ENCODE measurements at places on chromosomes 11 and 22.

DNA sequence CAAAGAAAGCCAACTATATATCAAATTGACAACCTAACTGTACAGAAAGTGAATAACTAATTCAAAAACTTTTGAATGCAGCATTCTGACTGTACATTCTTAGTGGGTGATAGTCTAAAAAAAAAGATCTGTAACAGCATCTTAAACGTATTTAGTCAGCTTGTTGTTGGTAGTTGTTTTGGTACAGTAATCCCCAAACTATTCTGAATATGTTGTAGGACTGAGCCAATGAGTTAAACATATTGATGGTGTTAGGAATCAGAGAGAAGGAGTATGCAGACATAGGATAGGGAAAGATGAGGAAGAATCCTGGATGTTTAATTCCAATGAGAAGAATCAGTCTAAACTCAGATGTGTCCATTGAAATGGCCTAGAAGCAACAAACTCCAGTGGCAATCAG lies 41.9 kb upstream of the KIRREL3 start:
- no peak for DNase-seq

- DNase-seq, result no peak
Measured at GRCh38 chr22:27133681-27134314, 476.4 kb downstream of the MIAT start.

GRCh38 chr11:7538031-7538430 lies 24.2 kb downstream of the PPFIBP2 start:
- DNase-seq, result no peak

GRCh38 chr11:115084231-115084630 lies 405.9 kb downstream of the NXPE2 start:
- DNase-seq, result no peak

GRCh38 chr11:118841469-118842242 lies 42.0 kb upstream of the CXCR5 start:
- DNase-seq, result no peak

DNA sequence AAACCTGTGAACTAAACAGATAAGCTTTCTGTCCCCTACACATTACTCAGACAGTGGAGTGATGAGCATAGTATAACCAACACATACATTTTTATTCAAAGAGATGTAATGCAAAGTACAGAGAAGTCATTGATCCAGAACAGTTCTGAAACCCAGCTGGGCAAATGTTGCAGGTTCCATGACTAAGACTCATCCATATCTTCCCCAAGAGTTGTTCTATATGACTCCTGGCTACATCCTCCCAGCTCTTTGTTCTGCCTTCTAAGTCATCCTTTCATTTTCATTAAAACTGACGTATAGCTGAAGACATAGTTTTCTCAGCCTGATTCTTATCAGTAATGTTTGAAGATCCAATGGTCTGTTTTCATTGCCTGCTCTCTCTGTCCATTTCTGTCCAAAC lies 47.3 kb downstream of the PLAAT5 start:
- no peak for DNase-seq

DNA sequence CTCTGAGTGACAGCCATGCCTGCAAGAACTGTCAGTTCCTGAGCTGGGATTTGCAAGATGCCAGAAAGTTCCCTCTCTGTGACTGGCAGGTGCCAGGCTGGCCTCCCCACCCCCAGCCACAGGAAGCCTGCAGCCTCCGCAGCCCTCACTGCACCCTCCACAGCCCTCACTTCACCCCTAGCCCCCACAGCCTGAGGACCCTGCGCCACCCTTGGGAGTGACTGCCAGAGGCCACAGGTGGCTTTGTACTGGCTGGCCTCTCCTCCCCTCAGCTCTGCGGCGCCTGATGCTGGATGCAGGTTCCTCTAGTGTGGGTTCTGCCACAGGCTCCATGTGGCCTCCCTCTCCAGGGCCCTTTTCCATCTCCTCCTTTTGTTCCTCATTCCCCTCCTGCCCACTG lies 28.7 kb downstream of the MPPED1 start:
- no peak for DNase-seq

DNA sequence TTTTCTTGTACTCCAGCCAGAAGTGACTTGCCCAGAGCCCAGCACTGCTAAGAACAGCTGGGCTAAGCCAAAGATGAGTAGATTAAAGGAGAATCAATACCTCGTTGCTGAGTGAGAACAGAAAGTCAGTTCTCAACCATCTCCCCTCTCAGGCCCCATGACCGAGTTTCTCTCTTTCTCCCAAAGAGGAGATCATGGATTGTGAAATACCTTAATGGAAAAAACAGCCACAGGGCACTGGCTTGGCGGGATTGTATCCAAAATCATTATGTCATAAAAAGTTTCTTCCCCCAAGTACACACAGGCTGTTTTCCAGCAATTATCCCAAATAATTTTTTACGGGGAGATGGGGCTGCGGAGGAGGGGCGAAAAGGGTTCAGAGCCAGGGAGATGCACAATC lies 111.8 kb upstream of the TMEM45B start:
- no peak for DNase-seq

DNA sequence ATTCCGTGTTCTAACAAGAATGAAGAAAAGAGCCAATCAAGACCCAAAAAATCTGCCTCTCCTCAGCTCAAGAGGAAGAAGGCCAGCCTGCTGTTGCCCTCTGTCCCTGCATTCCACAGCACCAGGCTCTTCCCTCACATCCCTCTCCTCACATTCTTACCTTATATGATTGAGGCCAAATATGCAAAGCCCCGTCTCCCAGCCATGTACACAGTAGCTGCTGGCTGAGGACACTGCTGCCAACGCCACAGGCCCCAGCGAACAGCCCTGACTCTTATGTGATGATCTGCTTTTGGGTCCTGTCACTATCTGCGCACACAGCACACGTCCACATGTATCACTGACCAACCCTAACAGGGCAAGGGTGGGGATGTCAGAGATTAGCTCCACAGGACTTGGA lies 60.2 kb downstream of the MICAL3 start:
- no peak for DNase-seq

DNA sequence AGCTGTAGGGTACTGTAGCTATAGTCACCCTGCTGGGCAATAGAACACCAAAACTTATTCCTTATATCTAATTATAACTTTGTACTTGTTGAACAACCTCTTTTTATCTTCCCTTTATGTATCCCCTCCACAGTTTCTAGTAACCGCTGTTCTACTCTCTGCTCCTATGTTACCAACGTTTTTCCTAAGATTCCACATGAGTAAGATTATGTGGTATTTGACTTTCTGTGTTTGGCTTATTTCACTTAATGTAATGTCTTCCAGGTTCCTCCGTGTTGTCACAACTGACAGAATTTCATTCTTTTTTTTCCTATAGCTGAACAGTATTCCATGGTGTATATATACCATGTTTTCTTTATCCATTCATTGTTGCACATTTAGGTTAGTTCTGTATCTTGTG lies 258.4 kb downstream of the DYNC2H1 start:
- DNase-seq, result no peak

DNA sequence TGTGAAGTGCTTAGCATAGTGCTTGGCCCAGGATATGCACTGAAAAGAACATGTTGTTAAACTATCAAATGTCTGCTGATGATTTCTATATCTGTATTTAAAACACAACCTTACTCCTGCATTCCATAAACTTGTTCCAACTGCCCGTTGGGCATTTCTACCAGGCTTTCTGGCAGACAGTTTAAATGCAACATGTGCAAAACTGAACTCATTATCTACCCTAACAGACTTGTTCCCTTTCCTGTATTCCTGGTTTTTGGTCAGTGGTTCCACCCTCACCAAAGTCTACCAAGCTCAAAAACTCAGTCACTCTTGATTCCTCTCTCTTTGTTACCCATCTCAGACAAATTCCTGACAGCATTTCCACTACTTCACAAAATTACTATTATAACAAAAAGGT lies 6.5 kb upstream of the RAB38 start:
- DNase-seq, result no peak

DNA sequence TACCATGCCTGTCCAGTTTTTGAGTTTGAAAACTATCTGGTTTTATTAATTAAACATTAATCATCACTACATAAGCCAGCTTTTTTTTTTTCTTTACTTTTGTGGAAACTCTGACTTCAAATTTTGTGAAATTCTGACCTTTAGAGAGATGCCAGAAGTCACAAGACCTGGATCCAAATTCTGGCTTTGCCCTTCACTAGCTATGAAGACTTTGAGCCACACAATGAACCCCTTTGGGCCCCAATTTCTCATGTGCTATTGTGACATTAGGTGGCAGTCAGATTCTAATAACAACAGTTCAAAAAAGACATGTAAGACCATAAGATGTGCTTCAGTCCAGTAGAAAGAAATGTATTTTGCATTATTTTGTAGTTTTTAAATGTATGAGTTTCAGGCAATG lies 60.3 kb downstream of the ZC3H12C start:
- DNase-seq, result no peak

DNA sequence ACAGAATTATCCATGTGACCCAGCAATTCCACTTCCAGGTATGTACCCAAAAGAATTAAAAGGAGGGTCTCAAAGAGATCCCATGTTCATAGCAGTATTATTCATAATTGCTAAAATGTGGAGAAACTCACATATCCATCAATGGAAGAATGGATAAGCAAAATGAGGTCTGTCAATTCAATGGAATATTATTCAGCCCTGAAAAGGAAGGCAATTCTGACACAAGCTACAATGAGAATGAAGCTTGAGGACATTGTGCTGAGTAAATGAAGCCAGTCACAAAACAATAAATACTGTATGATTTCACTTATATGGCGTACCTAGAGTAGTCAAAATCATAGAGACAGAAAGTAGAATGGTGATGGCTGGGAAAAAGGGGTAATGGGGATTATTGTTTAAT lies 19.4 kb upstream of the EMID1 start:
- DNase-seq, result no peak

GRCh38 chr11:44804449-44805437 lies 78.0 kb downstream of the TSPAN18 start:
- no peak for DNase-seq

DNA sequence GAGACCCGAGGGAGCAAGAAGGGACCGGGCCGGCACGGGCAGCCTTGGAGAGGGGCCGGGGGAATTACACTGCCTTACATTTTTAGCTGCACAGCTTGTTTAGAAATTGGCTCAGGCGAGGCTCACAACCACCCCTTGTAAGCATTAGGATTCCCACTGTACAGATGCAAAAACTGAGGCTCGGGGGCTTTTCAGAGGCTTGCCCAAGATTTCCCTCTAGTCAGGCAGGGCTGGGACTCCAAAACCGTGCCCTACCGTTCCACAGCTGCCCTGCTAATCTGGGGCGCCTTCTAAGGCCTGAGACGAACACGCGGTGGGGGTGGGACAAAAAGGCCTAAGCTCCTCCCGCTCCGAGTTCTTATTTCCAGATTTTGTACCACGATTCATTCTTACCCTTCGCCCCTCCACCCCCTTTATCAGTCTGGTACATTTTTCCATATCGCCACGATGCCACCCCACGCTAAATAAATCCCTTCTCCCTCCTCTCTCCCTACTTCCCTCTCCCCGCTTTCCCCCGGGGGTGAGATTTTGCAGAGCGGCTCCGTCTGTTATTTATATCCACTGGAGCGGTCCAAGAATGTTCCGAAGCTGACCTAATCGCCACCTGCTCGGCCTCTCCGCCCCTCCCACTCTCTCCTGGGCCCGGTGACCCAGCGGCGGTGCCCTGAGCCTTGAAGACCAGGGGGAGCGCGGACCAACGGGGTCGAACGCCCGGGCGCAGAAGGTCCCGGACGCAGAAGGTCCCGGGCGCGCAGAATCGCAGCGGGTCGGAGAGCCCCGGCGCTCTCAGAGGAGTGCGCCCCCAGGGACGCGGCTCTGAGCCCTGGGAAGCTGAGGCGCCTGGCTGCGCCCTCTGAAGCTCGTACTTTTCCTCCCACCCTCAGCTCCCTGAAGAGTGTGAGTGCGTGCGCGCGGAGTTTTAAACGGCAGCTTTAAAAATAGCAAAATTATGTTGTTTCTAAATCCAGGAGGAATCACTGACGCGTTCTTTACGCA lies 764 bp upstream of the PACSIN3 start:
- no peak for DNase-seq

DNA sequence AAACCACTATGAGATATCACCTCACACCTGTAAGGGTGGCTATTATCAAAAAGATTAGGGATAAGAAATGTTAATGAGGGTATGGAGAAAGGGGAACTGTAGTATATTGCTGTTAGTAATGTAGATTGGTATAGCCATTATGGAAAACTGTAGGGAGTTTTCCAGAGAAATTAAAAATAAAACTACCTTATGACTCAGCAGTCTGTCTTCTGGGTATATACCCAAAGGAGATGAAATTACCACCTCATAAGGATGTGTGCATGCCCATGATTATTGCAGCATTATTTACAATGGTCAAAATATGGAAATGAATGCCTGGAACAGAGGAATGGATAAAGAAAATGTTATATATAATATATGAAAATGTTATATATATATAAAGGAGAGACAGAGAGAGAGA lies 303.8 kb downstream of the METTL15 start:
- DNase-seq, result no peak

GRCh38 chr11:26021017-26021416 lies 310.9 kb upstream of the ANO3 start:
- DNase-seq, result no peak

DNA sequence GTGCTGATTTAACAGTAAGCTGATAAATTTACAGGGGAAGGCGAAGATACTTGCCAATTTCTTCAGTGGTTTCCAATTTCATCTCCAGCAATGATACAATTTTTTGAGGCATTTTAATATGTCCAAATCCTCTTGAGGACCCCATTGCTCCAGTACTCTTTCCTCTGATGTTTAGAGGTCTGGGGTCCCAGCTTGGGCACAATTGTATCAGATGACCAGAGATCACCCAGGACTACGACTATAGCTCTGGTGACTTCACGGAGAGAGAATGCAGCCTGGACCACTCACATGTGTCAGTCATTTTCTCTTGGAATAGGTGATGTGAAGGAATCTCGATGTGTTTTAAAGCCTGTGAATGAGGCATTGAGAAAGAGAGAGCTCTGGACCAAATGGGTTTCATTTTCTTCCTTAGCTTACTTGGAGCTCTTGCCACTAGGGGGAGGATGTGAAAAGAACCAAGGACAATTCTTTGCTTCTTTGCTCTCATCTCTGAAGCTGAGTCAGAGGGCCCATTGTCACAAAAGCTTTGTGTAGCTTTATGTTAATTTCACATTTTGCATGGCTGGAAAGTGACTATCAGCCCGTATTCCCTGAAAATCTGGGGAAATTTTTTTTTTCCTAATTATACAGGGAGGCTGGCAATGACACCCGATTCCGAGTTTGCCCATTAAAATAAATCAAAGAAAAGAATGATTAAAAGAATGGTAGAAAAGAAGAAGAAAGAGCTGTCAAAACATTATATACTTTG lies 6.7 kb upstream of the CCDC90B start:
- DNase-seq, result no peak
